ENCODE measurements at places on chromosomes 11 and 22.

- DNase-seq = no peak
Observed at GRCh38 chr11:104876861-104877431, 21.3 kb downstream of the CASP12 start.

DNA sequence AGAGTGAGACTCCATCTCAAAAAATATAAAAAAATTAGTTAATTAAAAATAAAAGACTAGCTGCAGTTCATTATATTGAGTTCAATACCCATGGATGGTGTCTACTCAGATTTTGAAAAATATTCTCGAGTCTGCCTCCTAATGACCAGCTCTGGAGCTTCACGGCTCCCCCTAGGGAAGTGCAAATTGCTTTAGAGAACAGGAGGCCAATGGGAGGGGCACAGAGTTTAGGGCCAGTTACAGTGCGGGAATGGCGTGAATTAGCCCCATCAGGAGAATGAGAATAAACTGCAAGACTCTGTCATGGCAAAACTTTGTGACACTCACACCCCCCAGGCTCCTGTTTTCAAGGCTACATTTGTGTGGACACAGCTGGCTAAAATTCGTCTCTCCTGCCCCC is 4.6 kb downstream of the FGF4 start:
- DNase-seq = no peak

- no peak for DNase-seq
Observed at GRCh38 chr22:46594947-46595298, 25.3 kb upstream of the GRAMD4 start.

GRCh38 chr22:49100316-49100715 is 727.4 kb downstream of the BRD1 start:
- DNase-seq = no peak

DNA sequence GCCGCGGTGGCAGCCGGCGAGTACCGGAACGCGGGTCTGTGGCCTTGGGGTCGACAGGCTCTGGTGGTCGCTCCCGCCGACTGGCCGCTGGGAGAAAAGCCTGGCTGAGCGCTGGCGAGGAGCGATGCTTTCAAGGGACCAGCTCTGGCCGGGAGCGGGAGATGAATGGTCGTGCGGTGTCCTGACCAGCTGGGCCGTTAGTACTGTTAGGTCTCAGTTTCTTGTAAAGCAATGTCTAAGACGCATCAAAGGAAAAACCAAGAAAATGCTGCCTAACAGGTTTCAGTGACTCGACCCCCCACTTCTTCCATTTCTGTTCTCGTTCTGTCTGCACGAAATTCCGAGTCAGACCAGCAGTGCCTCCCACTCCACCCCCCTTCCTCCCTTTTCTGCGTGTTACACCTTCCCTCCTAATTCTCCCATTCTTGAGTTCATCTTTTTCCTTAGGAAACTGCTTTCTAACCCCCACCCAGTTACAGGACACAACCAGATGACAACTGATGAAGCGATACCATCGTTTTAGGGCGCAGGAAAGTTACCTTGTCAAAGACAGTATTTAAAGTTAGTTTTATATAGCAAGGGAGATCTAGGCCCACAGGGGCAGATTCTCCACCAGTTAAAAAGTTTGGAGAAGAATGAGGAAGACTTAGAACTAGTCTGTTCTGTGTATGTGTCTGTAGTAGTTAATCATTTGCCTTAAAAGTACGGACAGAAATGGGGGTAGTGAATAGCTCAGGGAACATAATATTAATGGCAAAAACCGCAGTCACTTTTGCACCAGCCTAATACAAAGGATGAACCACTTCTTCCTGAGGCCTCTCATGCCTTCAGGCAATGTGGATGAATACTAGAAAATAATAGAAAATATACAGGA is 1.0 kb downstream of the CUL5 start:
- DNase-seq = peak; percentile 15

GRCh38 chr22:30421695-30422480 is 3.7 kb upstream of the MTFP1 start:
- DNase-seq = no peak

GRCh38 chr11:843086-843734 is 558 bp downstream of the TSPAN4 start:
- no peak for DNase-seq

DNA sequence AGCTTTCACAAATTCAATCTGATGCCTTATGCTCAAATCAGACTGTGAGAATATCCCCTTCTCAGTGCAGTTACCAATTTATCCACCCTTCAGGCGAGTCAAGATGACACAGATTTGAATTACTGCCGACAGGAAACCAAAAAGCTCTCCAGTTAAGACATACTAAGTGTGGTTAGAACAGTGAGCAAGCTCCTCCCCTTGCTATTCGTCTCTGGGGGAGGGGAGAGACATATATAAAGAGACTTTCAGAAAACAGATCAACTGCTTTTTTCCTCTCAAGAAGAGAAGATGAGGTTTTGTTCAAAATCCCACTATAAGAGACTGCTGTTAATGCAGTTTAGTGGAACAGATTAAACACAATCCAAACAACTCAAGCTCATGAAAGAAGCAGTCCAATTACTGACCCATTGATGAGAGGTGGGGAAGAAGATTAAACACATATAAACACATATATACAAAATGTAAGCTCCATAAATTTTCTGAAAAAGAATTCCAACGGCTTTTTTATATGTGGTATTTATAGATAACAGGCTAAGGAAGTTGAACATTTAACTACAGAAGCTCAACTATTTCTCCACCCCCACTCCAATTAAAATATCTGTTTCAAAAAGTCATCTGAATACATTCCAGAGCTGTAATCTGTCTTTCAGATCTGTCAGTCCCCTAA is 102.7 kb downstream of the MRTFA start:
- peak; percentile 63 for DNase-seq

- no peak for DNase-seq
Observed at GRCh38 chr11:76820184-76820566, 37.0 kb downstream of the TSKU start.

DNA sequence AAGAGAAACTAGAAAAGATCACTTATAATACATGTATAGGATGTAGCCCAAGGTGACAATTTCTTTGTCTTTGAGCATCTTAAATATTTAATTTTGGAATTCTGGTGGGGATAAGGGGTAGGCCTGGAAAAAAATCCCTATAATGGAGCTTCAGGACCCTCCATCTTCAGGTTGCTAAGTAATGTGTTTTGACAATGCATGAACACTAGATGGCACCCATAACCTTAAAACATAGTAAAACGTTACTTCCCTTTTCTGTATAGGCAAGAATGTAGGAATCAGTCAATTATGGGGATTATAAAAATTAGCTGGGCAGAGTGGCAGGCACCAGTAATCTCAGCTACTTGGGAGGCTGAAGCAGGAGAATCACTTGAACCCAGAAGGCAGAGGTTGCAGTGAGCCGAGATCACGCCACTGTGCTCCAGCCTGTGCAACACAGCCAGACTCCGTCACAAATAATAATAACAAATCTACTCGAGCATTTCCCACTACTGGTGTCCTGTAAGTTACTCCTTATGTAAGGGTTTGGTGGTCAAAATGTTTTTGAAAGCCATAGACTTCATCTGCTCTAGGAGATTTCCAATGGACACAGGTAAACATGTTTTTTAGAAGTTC is 541.9 kb upstream of the CCDC90B start:
- peak; percentile 44 for DNase-seq

DNA sequence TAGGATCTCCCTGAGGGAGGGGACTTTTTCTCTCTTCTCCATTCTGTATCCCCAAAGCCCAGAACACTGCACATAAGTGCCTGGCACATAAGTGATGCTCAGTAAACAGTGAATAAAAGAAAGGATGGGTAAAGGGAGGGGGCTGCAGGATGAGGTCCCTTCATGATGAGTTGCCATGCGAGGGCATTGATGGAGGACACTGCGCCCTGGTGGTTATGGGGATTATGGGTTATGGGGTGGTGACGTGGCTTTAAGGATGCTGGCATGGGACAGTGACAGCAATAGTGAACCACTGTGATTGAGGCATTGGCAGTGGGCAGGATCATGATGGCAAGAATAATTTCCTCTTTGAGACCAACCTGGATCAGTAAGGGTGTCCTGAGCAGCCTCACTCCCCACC is 43.9 kb upstream of the LRRC32 start:
- no peak for DNase-seq

GRCh38 chr11:119337581-119338317 is 2.9 kb downstream of the C1QTNF5 start:
- DNase-seq = peak; percentile 47

DNA sequence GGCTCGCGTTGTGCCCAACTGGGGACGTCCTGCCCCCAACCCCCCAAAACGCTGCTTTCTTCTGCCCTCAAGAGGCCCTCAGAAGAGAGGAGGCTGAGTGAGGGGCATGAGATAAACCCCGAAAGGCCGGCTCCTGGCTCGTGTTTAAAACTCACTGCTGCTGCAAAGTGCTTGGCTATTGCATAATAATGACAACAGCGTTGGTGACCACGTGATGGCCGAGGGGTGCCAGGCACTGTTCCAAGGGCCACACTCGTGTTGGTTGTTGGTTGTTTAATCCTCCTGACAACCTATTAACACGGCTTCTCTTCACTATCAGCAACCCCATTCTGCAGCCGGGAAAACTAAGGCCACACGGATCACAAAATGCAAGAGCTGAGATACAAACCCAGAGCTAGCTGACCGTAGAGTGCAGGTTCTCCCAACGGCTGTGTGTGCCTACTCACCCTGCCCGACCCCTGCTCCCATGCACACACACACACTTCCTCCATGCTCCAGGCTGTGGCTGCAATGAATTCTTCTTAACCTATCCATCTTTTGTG is 51.0 kb downstream of the ANO1 start:
- DNase-seq = no peak

GRCh38 chr11:105937738-105938137 is 84.3 kb downstream of the MSANTD4 start:
- no peak for DNase-seq
